ENCODE measurements at places on chromosomes 3 and 15.

GRCh38 chr3:13289771-13290285 is 130.3 kb downstream of the NUP210 start:
- DNase-seq = no peak

- DNase-seq = peak; percentile 32
Measured at GRCh38 chr3:104349836-104350235, 1016.9 kb upstream of the ALCAM start.

DNA sequence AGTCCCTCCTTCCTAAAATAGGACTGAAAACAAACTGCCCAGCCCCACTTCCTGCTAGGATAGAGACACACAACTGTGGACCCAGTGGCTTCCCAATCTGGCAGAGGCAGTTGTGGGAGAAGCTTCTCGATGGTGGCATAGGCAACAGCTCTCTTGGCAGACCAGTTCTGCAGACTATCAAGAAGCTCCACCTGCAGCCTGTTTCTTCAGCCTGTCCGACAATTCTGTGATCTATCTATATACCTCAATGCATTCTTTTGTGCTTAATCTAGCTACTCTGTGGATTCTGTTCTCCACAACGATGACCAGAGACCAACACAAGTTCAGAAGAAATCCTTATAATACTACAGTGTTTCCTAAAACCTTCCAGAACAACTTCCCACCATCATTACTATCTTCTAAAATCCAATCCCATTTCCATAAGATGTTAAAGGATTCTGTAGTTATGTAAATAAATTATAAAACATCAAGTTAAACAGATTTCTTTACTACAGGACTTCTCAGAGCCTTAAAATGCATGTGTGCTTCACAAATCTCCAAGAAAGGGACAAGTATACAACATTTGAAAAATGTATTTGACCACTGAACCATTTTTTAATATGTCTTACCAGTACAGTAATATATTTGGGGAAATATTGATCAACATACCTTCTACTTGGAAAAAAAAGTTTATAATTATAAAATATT is 57.7 kb downstream of the IGF2BP2 start:
- DNase-seq = peak; percentile 37

DNA sequence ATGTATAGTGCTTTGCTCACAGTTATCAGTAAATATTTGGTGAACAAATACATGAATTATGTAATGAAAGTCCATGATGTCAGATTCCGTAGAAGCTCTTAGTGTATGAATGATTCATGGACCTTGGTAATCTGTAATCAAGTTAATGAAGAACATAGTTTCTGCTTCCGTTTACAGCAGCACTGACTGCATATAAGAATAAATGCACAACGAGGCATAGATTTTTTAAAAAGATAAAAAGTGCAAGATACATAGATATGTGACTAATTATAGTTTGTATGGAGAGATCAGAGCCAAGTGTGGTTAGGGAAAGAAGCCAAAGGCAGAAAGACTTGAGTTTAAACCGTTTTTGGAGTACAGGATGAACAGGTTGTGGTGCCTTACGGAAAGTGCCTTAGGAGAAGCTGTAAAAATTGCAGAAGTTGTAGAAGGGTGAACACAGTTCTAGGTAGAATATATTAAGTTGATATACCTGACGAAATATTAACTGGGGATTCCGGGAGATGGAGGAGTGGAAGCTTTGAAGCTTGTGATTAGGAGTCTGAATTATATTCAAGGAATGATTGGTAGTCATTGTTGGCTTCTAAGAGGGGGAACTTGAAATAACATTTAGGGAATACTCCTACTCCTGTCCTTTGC is 293.1 kb downstream of the NLGN1 start:
- peak; percentile 2 for DNase-seq

DNA sequence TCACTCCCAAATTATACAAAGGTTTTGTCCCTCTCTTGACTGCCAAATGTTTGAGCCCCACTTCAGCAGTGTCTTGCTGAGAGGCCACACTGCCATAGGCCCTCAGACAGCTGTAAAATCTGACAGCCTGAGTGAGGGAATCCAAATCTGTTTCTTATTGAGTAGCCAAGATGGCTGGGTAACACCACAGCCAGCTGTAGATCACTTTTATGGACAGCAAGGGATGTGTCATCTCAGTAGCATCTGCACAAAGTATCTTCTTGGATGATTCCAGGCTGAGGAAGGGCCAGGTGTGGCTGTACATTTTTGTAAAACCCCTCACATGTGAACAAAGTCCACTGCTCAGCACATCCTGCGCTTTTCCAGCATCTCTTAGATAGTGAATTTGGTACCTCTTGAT is 237.0 kb upstream of the LRTM1 start:
- DNase-seq = no peak

DNA sequence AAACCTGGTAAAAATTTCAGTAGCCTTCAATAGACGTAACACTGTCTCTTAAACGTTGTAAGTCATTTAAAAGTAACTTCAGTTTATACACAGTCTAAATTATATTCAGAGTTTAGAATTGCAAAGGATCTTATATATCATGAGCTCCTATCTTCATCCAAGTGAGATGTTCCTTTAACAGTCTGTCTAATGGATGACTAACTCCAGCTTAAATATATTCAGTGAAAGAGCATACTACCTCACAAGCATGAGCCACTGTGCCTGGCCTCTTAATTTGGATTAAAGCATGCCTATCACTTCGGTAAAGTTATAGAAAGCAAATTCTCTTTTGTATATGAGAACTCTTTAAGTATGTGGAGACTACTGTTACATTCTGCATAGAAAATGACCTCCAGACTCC is 7.0 kb downstream of the FYTTD1 start:
- DNase-seq = peak; percentile 11

DNA sequence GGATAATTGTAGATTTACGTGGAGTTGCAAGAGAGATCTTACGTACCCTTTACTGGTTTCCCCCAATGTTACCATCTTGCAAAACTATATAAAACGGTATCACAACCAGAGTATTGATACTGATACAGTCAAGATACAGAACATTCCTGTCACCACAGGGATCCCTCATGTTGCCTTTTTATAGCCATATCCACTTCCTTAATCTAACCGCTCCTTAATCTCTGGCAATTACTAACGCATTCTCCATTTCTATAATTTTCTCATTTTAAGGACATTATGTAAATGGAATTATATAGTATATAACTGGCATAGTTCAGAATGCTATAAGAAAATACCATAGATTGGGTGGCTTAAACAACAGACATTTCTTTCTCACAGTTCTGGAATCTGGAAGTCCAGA is 61.1 kb downstream of the SEC22A start:
- no peak for DNase-seq

GRCh38 chr15:99275525-99276128 is 24.3 kb downstream of the LRRC28 start:
- DNase-seq = no peak

GRCh38 chr15:96360581-96361308 is 30.2 kb downstream of the NR2F2 start:
- no peak for DNase-seq

- DNase-seq = no peak
Measured at GRCh38 chr3:36512555-36512954, 132.3 kb downstream of the STAC start.

DNA sequence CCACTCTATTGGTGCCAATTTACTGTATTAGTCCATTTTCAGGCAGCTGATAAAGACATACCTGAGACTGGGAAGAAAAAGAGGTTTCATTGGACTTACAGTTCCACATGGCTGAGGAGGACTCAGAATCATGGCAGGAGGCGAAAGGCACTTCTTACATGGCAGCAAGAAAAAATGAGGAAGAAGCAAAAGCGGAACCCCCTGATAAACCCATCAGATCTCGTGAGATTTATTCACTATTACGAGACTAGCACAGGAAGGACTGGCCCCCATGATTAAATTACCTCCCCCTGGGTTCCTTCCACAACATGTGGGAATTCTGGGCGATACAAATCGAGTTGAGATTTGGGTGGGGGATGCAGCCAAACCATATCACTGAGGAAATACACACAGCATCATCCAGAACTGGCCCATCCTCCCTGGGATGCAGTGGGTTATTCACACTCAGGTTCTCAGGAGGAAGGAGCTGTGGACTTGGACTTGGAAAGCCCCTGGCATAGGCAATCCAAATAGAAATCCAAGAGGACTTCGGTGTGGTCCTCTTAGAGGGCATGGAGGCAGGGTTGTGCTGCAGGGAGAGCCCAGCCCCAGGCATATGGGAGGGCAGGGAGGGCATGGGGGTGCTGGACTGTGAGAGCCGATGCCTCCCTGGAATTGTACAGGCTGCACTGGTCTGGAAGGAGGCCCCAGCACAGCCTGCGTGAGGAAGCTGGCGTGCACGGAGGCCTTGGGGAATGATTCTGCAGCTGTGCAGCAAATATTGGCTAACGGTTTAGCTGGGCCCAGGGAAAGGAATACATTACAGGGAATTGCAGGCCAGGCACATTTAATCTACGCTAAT is 62.9 kb downstream of the EFCAB12 start:
- no peak for DNase-seq

All from iris pigment epithelial cell (primary cell).